ENCODE measurements at places on chromosomes 4 and X.
A peak's percentile ranks its signal among the peaks of the same experiment; 100 is the strongest.

GRCh38 chr4:83618431-83618830 lies 82.5 kb downstream of the GPAT3 start:
- no peak for DNase-seq

GRCh38 chr4:26530099-26530498 lies 39.8 kb upstream of the CCKAR start:
- no peak for DNase-seq

DNA sequence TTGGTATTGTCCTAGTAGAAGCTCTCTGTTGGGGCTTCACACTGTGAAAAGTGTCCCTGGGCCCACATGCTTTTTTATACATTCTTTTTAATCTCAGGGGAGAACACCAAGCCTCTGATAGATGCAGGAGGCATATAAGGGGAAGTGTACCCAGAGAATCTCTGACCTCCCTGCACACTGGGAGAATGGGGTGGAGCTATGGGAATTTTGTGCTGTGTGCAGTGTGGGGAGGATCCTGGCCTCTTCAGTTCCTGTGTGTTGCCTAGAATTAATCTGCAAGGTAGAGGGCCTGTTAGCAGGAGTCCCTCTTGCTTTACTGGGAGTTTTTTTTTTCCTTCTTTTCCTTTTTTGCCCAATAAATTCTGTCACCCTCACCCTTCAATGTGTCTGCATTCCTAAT lies 49.2 kb upstream of the SPIN4 start:
- DNase-seq = no peak

- peak; percentile 18 for DNase-seq
Measured at GRCh38 chr4:17468619-17469221, 43.2 kb downstream of the QDPR start.

DNA sequence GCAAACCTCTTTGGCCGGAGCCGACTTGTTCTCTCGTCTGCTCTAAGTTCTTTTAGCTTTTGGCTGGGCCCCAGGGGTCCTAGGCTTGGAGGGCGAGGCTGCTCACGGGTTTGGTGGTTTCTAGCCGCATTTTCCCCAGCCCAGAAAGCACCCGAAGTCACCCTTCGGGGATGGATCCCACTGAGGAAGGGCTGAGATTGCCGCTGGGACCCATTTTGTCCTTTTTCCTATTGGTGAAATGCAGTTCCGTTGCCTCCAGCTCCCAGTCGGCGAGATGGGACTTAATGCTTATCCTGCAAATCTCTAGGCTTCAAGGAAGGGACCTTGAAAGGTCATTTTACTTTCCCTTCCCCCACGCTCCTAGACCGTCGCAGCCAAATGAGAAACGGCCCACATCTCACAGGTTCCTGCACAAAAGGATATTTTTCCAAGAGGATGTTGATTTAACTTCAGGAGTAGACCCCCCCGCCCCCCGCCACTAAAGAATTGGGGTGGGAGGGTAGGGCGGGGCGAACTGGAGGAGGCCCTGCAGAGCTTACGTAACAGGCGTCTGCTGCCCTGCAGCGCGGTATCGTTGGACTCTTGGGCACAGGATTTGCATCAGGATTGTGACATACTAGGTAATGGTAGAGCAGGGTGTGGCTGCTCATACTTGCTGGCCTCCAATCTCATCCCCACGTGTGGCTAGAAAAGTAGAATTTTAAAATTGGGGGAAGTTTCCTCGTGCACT lies 564 bp downstream of the PGK1 start:
- no peak for DNase-seq

All from NCI-H1694 (cell line).